ENCODE measurements at places on chromosomes 7 and 10.

DNA sequence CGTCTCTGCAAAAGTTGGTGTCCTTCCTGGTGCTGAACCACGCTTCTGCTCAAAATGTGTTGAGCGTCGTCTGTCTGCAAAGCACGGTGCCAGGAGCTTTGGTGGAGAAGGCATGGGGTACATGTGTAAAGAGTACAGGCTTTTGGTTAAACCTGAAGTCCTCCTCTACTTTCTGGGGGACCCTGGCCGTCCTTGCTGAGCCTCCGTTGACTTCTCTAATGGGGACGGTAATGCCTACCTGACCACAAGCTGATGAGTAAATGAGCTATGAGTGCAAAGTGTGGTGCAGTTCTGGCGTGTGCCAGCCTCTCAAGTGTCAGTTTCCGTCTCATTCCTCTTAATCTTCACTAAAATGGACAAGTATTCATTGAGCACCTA is 527 bp upstream of the HERPUD2 start:
- DNase-seq, result no peak

- no peak for DNase-seq
These were observed 5.2 kb downstream of the ANTXRL start for GRCh38 chr10:46291817-46292572.

DNA sequence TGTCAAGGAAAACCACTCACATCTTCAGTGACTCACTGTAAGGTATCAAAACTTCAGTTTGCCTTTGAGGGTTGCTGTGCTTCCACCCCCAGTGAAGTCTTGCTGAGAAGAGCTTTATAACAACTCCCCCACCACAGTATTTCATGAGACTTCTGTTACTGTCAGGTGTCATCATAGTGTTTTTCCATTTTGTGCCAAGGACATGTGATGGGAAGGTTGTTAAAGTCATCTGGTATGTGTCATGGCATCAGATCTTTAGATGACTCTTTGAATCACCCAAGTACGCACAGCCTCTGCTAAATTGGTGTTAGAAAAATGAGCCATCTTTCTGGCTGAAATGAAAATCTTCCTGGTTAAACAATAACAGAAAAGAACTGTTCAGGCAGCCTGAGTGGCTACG is 115.0 kb upstream of the CCDC6 start:
- no peak for DNase-seq

- no peak for DNase-seq
These were observed 32.1 kb downstream of the RBAK start for GRCh38 chr7:5077740-5078139.

GRCh38 chr7:131219312-131220041 is 108.2 kb upstream of the MKLN1 start:
- no peak for DNase-seq

GRCh38 chr7:154620141-154620755 is 382.7 kb downstream of the PAXIP1 start:
- no peak for DNase-seq

DNA sequence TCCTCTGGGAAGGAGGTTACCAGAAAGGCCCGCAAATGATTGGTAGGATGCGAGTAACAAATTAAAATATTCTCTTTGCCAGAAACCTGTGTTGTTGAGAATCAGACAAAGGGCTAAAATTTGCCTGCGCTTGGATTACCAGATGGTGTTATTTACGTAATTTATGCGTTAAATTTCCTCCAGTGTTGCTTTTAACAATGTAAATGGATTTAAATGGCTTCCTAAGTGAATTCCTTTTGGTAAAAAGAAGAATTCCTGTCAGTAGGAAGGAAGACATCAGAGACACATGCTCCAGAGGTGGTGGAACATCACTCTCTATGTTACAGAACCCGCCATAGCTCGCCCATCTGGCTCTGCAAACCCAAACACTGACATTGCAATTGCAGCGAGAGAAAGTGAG is 520.6 kb downstream of the GALNT17 start:
- no peak for DNase-seq

DNA sequence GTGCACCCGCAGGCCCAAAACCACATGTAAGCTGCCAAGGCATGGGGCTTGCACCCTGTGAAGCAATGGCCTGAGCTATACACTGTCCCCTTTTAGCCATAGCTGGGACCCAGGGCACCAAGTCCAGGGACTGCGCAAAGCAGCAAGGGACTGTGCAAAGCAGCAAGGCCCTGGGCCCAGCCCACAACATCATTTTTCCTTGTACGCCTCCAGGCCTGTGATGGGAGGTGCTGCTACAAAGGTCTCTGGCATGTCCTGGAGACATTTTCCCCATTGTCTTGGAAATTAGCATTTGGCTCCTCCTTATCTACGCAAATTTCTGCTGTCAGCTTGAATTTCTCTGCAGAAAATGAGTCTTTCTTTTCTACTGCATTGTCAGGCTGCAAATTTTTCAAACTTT is 24.8 kb downstream of the ARHGAP19 start:
- no peak for DNase-seq

GRCh38 chr7:22944022-22944421 is 69.9 kb downstream of the HYCC1 start:
- DNase-seq, result peak; percentile 43

DNA sequence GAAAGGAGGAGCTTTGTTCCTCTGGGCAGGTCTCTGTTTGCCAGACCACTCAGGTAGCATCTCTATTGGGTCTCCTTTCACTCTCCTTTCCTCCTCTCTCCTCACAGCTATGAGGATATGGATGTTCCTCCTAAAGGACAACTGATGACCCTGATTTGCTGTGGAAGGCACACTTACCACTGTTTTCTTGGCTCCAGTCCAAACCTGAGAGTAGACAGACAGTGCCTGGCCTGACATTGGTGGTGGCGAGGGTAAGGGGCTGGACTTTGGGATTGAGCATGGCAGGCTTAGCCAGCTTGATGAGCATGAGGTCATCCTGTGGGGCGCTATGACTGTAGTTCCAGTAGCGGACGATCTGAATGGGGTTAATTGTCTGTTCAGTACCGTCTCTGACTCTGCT is 3.6 kb downstream of the PRSS37 start:
- DNase-seq, result no peak

DNA sequence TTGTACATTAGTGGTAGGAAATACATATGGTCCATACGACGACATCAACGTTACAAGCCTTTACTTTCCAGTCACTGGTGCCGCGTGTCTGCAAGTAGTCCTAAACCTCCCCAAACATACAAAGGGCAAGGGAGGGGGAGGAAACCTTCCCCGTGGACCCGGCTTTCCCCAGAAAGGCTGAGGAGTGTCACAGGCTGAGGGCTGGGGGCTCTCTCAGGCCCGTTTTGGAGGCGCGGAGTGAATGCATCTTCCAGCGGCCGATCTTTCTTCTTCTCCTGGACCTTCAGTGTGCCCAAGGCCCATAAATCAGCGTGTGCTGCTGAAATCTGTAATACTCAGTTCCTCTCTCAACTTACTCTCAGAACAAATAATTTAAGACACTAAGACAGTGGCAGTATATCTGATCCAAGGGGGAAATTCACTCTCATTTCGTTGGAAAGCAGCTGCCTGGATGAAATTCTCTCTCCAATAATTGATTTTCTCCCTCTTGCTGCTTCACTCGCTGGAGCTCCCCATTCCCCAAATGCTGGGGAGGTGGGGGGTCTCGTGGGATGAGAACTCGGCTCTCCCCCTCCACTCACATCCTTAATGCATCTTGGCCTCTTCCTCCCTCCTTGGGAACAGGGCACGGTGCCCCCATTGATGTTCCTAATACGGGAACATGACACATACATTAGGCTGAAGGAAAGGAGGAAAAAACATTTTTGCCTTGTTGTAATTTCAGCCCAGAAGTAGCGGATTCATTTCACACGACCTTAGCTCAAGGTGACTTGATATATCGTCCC is 126.1 kb downstream of the ADARB2 start:
- no peak for DNase-seq

GRCh38 chr7:43650457-43651052 is 67.6 kb downstream of the STK17A start:
- DNase-seq, result no peak

GRCh38 chr10:24681572-24682088 is 42.1 kb downstream of the ARHGAP21 start:
- DNase-seq, result no peak

DNA sequence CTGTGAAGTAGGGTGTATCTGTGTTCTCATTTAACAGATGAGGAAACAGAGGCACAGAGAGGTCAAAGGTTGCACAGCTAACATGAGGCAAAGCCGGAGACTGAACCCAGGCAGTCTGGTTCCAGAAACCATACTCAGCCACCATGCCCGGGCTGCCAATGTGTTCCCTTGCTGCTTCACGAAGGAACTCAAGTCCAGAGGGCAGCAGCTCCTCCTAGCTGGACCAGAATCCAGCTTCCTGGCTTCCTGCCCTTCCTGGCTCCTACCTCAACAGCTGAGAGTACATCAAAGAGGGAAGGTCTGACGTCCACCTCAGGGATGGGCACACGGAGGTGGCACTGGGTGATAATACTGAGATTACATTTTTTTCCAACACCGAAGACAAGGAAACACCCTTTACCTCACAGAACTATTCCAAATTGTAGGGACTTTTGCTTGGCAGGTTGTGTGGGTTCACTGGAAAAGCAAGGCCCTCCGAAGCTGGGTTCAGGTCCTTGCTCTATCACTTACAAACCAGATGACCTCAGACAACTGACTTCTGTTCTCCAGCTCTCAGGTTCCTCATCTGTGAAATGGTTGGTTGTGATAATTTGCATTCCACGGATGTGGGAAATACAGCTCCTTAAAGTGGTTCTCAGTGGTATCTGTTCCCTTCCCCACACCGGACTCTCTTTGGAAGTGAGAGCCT is 154.1 kb upstream of the ZMIZ1 start:
- DNase-seq, result peak; percentile 45

DNA sequence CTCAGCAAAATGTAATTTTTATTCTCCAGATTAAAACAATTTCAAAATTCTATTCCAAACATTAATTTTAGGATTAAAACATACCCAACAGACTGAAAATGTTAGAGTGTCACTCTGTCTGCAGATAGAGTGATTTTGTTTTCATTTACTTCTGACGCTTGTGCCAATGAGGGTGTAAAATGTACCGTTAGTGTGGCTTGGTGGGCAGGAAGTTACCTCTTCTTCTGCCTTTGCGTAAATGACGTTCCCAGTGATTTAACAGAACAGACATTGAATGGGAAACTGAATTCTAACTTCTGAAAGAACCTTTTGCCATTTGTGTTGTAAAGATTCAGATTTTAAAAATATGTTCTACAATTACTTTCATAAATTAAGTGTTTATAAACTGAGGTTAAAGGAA is 47.0 kb upstream of the DRGX start:
- no peak for DNase-seq

GRCh38 chr7:158279539-158280447 is 307.8 kb downstream of the PTPRN2 start:
- peak; percentile 9 for DNase-seq

DNA sequence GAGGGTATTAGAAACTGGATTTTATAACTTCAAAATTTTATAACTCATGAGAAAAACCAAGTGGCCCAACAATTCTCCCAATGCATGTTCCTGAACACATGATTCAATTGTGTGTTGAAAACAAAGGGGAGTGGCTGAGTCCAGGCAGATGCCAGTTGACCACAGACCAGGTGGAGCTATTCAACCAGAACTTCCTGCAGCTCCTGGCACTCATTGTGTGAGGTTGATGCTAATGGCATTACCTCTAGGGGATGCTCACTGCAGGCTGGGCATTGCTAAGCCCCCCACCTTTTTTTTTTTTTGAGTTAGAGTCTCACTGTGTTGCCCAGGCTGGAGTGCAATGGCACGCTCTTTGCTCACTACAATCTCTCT is 20.3 kb downstream of the MYOF start:
- DNase-seq, result peak; percentile 48

- no peak for DNase-seq
These were observed 600.5 kb downstream of the MAGI2 start for GRCh38 chr7:78852951-78853350.

DNA sequence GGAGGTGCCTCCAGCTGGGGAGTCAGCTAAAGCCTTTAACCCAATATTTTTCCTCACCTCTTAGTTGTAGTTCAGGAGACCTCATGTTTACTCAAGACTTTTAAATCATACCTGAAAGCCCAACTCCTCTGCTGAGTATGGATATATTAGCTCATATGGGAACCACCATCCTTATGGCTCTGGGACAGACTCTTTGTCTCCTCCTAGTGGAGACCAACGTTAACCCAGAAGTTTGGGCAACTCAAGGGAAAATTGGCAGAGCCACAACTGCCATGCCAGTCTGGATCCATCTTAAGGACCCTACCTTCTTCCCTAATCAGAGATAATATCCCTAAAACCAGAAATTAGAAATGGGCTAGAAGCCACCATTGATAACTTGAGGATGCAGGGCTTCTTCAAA is 80.8 kb downstream of the TMEM106B start:
- DNase-seq, result no peak

- DNase-seq, result peak; percentile 48
These were observed 19.0 kb upstream of the TRIM56 start for GRCh38 chr7:101066141-101066832.
